ENCODE measurements at places on chromosomes 11 and 22. TPM values are rescaled to one million over a fixed set of nuclear protein-coding genes. Genes with fewer than 3 reads are reported as not detected.

Gene CCDC89
- not detected for total RNA-seq

Gene LRRC10B
- total RNA-seq, result 0.07 TPM

Gene BIK
- 2.2 TPM for total RNA-seq

Gene OR10A2
- total RNA-seq, result not detected

Gene C1QTNF5
- 0.08 TPM for total RNA-seq

Gene SELENOH
- total RNA-seq, result 110 TPM

Gene EFCAB6
- 0.39 TPM for total RNA-seq

Gene GGTLC3
- total RNA-seq, result not detected

Gene CHKB
- 15.2 TPM for total RNA-seq

Gene YPEL4
- 0.11 TPM for total RNA-seq

Gene SERHL2
- total RNA-seq, result 0.25 TPM

Gene JHY
- total RNA-seq, result 3.1 TPM

Gene QSER1
- 14.7 TPM for total RNA-seq

Gene DUSP8
- 0.84 TPM for total RNA-seq

Gene CASP1
- total RNA-seq, result not detected

Gene SYT9
- total RNA-seq, result 0.15 TPM

Gene SCGB1C1
- total RNA-seq, result not detected

Gene OSBP2
- 11.1 TPM for total RNA-seq

Gene OR2AG1
- total RNA-seq, result not detected

Gene SGSM1
- 1.1 TPM for total RNA-seq

Gene C11orf52
- total RNA-seq, result 0.33 TPM

Gene ZP1
- total RNA-seq, result 0.25 TPM

Gene NAALAD2
- not detected for total RNA-seq

Gene MRGPRX3
- 0.14 TPM for total RNA-seq

Gene SMDT1
- total RNA-seq, result 32.7 TPM

Gene OR4C45
- total RNA-seq, result not detected

Gene GRM5
- not detected for total RNA-seq

Gene TRIM6
- 6.9 TPM for total RNA-seq

Gene LINC01488
- total RNA-seq, result 0.04 TPM

Gene GANAB
- total RNA-seq, result 274 TPM

Gene ZBTB16
- 1.6 TPM for total RNA-seq

Gene SSTR3
- total RNA-seq, result not detected

Gene SF3A1
- 87.7 TPM for total RNA-seq

Gene FAM83F
- total RNA-seq, result not detected

Gene CYB5R2
- total RNA-seq, result 3.5 TPM

Gene RAPSN
- 0.32 TPM for total RNA-seq

Gene SLCO2B1
- total RNA-seq, result 3.4 TPM

Gene SAA4
- not detected for total RNA-seq

Gene IGSF22
- not detected for total RNA-seq

Gene PHOX2A
- not detected for total RNA-seq

Gene PPP1R14B
- total RNA-seq, result 249 TPM

Gene CNGA4
- total RNA-seq, result 0.07 TPM

Gene CSNK2A3
- total RNA-seq, result 1.9 TPM

Gene OR8D4
- total RNA-seq, result not detected
